ENCODE measurements at places on chromosomes 7 and 10.

GRCh38 chr10:32346134-32346550 is 816 bp downstream of the EPC1 start:
- peak; percentile 87 for DNase-seq

- no peak for DNase-seq
Measured at GRCh38 chr10:97406064-97406463, 4.9 kb upstream of the RRP12 start.

- no peak for DNase-seq
Measured at GRCh38 chr10:132158122-132158741, 28.5 kb upstream of the DPYSL4 start.

DNA sequence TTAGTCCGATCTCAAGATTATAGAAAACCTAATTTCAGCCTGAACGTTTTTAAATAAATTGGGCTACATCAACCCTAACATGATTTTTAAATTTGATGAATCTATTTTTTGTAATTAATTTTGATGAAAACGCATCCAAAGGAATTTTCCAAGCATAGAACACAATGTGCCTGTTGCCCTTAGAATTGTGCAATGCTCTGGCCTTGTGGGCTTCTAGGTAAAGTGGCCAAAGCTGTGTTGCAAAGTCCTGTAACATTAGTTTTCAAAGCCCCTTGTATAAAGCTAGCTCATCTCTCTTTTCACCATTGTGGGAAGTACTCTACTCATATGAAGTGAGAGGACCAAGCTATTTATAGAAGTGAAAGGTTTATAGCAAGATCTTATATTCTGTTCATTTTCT is 138.4 kb upstream of the PRPS1L1 start:
- no peak for DNase-seq

DNA sequence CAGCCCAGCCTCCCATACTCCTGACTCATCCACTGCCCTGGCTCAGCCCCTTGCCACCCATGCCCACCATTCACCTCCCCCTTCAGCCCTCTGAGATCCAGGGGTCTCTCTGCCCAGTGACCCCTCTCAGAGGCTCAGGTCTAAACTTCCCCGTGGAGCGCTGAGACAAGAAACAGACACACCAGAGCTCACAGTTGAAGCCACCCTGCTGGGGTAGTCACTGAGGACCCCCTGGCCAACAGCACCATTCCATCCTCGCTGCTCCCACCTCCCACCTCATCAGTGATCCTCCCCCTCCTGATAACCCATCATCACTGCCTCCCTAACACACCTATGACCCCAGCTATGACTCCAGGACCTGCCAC is 100.7 kb downstream of the GRID1 start:
- DNase-seq, result no peak

- DNase-seq, result no peak
Measured at GRCh38 chr7:28768577-28769147, 189.5 kb downstream of the TRIL start.

DNA sequence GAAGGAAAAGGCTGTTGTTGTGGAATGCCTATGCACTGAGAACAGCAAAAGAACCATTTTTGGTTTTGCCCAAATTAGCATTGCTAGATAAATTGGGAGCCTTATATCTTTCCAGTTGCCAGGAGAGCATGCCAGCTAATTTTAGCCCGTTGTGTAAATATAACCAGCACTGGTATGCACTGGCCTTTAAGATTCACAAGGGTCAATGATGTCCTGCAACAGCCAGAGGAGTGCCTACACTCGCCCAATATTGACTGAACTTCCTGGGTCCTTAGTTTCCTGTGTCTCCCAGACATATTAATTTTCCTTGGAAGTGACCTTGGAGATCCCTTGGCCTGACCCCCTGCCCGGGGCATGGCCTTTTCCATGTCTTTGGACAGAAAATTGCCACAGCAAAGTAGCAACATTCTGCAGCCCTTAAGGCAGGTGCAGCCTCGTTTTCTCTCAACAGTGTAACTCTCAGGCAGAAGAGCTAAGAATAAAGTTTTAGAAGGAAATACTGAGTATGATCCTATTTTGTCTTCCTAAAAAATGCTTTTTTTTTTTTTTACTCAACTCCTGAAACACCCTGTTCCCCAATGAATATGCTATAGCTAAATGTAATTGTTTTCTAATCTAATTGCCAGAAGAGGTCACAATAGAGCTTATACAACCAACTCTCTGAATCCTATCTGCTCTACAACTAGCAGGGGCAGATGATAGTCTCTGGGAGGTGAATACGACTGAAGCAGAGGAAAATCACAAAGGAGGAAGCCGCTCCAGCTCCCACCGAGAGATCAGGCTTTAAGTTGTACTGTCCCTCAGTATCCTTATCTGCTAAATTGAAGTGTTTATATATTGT is 131.9 kb upstream of the PCGF5 start:
- no peak for DNase-seq

- DNase-seq, result no peak
Measured at GRCh38 chr7:3893789-3894153, 592.7 kb downstream of the SDK1 start.

DNA sequence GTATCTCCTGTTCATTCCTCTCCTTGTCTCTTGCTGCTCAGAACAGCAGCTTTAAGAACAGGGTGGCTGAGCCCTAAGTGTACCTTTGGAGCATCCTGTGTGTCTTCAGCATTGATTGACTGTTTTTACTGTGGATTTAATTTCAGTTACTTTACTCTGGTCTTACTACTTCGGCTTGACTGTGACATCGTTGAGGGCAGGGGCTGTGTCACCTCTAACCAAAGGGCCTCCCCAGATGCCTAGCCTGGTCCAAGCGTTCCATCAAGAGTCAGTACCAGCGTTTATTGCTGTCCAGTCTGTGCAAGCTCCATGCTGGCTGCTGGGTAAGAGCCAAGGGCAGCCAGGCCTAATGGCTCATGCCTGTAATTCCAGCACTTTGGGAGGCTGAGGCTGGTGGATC is 32.4 kb downstream of the CCM2 start:
- no peak for DNase-seq

DNA sequence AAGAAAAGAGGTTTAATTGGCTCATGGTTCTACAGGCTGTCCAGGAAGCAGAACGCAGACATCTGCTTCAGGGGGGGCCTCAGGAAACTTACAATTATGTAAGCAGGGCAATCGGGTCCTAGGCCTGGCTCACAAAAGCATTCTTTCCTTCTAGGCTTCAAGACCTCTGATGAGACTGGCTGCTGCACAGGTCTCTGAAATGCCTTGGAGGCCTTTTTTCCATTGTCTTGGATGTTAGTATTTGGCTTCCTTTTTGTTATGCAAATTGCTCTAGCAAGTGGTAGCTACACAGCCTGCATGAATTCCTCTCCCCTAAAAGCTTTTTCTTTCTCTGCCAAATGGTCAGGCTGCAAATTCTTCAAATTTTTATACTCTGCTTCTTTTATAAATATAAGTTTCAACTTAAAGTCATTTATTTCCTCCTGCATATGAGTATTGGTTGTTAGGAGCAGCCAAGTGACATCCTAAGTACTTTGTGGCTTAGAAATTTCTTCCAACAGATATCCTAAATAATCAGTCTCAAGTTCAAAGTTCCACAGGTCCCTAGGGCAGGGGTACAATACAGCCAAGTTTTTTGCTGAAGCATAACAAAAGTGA is 83.1 kb upstream of the SEMA3A start:
- no peak for DNase-seq

GRCh38 chr10:51367127-51367526 is 292.8 kb downstream of the PRKG1 start:
- peak; percentile 6 for DNase-seq

GRCh38 chr7:6169805-6170520 is 102.5 kb downstream of the CYTH3 start:
- DNase-seq, result no peak

- DNase-seq, result peak; percentile 44
Measured at GRCh38 chr7:95104739-95105138, 197.3 kb downstream of the PPP1R9A start.

DNA sequence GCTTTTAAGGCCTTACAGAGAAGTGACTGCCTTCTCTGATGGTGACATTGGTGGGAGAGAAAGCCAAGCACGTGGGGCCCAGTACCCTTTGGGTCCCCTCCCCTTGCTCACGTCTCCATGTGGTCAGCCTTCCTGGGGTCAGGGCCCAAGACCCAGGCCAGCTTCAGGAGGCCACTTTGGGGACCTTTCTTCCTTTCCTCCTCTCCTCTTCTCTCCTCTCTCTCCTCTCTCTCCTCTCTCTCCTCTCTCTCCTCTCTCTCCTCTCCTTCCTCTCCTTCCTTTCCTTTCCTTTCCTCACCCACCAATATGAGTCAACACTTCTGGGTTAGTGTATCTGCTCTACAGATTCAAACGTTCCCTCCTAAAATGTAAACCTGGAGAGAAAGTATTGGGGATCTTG is 96.9 kb upstream of the AGK start:
- DNase-seq, result no peak

GRCh38 chr7:1969459-1970284 is 263.1 kb downstream of the MAD1L1 start:
- no peak for DNase-seq

DNA sequence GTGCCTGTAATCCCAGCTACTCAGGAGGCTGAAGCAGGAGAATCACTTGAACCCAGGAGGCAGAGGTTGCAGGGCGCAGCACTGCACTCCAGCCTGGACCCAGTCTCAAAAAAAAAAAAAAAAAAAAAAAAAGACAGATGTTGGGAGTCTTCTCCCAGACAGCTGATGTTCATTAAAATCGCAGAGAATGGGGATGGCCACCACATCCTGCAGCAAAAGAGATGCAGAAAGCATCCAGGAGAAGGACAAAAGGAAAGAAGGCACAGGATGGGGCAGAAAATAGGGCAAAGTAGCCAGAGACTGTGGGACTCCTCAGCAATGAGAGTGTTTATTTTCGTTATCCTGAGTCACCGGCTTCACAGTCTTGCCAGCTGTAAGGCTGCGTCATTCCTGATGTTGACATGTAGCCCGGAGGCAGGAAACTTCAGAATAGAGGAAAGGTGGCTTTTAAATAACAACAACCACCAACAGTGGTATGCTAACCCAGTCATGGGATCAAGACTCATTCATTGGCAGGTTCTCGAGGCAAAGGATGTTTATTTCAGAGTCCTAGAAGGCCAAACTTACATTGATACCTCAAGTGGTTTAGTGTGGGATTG is 149.5 kb upstream of the SVIL start:
- DNase-seq, result no peak

DNA sequence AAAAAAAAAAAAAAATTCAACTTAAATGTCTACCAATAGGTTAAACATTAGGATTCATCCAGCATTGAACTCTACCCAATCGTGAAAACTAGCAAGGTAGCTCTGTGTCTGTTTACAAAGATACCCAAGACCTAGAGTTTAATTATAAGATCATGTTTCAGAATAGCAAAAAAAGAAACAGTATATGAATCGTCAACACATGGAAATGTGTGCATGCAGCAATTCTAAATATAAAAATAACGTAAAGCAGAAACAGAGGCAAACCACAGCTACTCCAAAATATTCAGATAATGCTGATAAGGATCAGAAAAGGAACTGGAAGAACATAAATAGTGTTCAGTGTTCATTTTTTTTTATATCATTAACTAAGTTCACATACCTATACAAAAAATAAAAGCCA is 68.7 kb downstream of the AFAP1L2 start:
- no peak for DNase-seq

GRCh38 chr10:103144041-103144440 is 49.0 kb downstream of the NT5C2 start:
- DNase-seq, result no peak

DNA sequence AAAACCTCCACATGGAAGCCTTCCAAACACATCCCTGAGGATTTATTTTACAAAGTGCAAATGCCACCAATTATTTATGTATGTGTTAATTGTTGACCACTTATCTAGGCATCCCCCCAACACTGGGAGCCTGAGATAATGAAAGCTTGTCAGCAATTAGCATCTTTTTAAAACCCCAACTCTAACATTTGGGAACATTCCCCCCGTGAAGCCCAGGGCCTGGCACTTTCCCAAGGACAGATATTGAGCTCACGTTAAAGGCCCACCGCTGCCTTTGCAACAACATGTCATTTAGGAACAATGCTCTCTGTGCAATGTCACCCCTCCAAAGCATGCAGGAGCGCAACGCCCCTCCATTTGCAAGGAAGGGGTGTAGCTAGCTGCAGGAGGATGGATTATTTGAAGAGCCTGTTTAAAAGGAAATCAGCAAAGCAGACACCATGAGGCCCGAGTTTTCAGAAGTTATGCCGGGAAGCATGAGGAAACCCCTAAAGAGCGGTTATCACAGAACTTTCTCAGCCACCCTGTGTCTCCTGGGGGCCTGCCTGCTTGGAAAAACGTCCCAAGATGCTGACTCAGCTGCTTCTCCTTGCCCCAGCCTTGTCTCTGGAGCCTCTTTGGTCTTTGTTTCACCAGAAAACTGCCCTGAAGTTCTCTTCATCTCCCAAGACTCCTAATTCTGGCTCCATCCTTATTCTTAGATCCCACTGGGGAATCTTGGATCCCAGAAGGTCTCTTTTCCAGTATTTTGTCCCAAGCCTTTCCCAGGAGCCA is 444.1 kb downstream of the GRID1 start:
- DNase-seq, result peak; percentile 34

GRCh38 chr7:92332782-92333181 is 87.0 kb downstream of the ANKIB1 start:
- DNase-seq, result no peak

- DNase-seq, result no peak
Measured at GRCh38 chr7:35463176-35463700, 209.3 kb upstream of the TBX20 start.

DNA sequence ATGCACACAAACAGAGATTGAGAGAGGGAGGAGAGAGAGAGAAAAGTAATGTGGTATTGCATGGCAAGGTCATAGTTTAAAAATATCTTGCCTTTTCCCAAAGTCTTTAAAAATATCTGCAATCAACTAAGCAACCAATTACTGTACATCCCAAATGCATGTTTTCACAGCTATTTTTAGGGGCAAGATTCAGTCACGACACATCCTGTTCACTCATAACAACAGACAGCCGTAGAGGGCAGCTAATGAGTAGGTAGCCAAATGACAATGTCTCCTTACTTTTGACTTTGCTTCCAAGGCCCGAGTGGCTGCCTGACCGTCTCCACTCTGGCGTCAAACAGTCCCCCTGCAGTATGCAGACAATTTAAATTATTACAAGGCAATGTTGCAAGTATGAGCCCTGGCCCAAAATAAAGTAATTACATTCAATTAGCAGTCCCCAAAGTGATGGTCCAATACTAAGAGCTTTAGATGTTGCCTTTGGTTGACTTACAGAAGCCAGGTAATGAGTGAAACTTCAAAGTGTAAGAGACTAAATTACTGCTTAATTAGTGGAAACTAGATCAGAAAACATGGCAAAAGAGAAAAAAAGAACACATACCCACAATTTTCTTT is 162.9 kb downstream of the MBL2 start:
- DNase-seq, result peak; percentile 46

DNA sequence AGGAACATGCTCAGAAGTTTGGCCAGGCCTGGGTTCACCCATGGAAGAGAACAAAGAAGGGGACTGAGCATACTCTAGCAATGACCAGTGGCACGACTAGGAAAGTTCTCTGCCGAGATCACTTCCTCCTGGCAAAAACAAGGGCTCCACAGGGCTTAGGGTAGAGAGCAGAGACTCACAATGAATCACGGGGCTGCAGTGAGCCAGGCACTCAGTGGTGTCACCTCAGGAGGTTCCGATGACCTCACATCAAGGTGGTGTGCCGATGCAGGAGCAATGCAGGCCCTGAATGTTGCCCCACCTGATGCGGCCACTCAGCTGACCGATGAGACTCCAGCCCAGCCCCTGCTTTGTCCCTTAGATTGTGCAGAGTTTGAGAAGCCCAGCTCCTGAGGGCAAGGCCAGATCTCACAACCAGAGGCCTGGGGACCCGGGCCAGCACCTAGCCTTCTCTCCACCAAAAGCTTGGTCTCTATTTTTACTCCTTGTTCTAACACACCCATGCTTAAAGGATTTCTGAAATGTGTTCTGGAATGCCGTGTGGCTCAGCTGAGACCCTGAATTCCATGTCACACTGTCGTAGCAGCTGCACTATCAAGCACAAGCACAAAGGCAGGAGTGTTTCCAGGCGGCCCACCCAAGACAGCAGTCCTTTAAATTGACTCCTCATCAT is 60.9 kb downstream of the COBL start:
- no peak for DNase-seq
